ENCODE measurements at places on chromosomes 13 and 19. TPM values are rescaled to one million over a fixed set of nuclear protein-coding genes. Genes with fewer than 3 reads are reported as not detected.

DNA sequence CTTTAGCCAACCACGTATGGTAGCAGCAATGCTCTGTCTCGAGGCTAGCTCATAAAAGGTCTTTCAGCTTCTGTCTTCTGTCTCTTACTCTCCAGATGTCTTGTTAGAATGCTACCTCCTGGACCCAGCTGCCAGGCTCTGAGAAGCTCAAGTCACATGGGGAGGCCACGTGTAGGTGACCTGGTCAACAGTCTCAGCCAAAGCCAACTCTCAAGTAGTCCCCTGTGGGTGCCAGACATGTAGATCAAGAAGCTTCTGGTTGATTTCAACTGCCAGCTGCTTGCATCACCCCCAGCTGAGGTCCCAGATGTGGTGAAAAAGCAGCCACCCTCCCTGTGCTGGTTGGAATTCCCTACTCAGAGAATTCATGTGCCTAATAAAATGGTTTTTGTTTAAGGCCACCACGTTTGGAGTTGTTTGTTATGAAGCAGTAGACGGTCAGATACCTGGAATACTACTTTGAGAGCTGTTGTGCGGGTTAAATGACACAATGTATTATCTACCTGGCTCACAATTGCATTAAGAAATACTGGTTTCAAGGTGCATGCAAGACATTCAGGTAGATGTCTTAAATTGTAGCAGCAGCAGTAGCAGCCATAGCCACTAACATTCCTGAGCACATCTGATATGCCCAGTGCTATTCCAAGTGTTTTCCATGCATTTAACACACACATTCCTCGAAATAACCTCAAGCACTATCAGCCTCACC is 131.0 kb upstream of the RFC3 start:
- no peak for DNase-seq

GRCh38 chr13:50787316-50788195 is 55.9 kb downstream of the DLEU7 start:
- no peak for DNase-seq

- no peak for DNase-seq
Measured at GRCh38 chr13:52797176-52797575, 51.3 kb downstream of the PCDH8 start.

- DNase-seq, result peak; percentile 72
Measured at GRCh38 chr13:111927181-111927540, 139.8 kb upstream of the SOX1 start.

- DNase-seq, result no peak
Measured at GRCh38 chr13:108176685-108177274, 38.6 kb downstream of the LIG4 start.

DNA sequence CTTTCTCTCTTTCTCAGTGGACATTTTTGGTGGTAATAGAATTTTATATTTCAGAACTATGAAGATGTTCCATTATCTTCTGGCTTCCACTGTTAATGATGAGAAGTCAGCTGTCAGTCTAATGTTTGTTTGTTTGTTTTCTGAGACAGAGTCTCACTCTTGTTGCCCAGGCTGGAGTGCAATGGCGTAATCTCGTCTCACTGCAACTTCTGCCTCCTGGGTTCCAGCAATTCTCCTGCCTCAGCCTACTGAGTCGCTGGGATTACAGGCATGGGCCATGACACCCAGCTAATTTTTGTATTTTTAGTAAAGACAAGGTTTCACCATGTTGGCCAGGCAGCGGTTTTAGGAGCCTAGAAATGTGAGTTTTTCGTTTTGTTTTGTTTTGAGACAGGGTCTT is 4.7 kb downstream of the ZNF317 start:
- DNase-seq, result no peak

- no peak for DNase-seq
Measured at GRCh38 chr13:49356223-49356622, 87.6 kb downstream of the CAB39L start.

GRCh38 chr13:67855741-67856238 is 625.7 kb upstream of the PCDH9 start:
- no peak for DNase-seq

DNA sequence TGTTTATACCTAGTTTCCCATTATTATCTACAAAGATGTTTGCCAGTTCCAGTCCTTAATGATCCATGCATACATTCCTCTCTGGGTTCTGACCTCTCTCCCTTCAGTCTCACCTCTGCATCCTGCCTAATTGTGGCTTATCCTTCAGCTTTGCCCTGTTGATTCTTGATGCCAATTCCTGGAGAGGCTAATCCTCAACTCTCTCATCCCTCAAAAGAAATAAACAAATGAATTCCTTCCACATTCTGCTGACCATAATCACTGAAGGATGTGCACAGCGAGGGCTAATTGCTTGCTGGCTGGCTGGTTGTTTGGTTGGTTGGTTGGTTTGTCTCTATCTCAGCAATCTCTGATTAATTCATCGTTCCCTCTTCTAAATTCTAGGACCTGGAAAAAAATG is 113.8 kb downstream of the IRS2 start:
- no peak for DNase-seq

GRCh38 chr19:42435316-42435715 is 7.4 kb downstream of the CXCL17 start:
- DNase-seq, result no peak

DNA sequence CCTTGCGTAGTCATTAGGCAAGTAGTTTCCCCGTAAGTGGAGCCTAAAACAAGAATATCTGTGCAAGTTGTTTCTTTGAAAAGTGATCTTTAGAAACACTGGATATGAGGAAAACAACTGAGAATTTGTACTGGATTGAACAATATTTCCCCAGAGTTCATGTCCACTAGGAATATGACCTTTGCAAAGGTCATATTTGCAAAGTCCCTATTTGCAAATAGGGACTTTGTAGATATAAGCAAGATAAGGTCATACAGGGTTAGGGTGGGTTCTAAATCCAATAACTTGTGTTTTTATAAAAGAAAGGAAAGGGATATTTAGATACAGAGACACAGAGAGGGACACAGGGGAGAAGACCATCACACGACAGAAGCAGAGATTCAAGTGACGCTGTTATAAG is 489.2 kb upstream of the ATXN8OS start:
- DNase-seq, result no peak

DNA sequence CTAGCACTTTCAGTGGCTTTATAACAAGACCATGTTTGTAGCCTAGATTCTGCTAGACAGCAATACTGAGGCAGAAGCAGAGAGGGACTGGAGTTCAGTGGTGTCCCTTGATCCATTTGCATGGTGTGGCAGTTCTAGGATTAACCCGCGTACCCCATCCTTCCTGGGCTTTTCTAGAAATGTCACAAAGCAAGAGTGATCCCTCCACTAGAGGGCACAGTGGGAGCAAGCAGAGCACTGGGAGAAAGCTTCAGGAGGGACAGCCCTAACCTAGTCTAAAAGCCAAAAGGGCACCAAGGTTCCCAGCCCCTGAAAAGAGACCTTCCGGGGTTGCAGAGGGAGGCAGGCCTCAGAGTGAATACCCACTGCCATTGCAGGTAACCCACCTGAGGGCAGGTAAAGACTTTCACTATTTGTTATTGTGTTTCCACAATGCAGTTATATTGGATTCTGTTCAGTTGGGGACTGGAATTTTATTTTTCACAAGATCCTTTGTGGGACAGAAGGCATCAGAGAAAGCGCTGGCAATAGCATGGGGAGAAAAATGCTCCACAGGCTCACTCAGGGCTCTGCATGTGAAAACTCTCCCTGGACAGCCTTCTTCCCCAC is 170.6 kb downstream of the FLT1 start:
- DNase-seq, result no peak

DNA sequence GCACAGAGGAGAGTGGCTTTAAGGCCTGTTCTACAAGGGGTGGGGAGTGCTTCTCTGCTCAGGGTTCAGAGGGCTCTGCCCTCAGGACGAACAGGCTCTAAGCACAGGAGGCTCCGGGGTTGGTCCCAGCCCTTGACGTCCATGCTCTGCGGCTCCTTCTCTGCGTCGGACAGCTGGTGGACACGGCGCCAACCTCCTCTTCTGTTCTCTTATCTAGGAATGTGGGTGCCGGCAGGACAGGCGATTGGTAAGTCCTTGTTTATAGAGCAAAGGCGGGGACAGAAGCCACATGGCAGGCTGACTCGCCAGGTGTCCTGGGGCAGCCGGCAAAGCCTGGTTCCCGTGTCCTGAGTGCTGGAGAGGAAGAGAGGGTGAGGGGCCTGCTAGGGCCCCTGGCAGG is 8.4 kb upstream of the RPS15 start:
- DNase-seq, result no peak

GRCh38 chr19:15869109-15869555 is 28.7 kb downstream of the CYP4F2 start:
- no peak for DNase-seq

DNA sequence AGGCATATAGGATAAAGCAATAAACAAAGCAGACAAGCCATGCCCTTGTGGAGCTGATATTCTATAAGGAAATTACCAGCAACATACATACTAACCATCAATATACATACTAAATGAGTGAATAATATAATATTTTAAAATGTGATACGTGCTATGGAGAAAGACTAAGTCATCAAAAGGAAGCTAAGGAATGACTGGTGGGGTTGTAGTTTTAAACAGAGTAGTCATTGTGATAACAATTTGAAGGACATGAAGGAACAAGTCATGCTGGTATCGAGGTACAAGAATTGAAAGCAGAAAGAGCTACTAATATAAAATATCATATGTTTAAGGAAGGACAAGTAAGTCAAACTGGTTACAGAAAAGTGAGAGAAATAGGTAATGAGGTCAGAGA is 894.9 kb upstream of the PCDH9 start:
- DNase-seq, result no peak

DNA sequence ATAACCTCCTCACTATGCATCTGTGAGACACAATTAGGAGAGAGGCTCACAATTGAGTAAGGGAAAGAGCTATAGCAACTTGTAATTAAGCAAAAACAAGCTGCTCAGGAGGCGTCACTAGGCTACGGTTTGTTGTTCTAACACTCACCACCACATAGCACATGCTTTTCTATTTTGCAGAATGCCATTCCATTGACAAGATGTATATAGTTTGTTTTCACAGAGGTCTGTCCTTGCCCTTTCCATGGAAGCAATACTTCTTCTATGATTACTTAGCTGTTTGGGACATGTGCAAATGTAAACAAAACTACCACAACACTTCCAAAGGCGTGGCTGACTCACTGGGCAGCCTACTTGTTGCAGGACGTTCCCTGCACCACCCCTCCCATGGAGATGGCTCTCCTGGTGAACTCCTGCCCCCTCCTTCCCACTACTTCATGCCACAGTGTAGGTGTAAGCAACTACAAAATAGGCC is 33.9 kb upstream of the FAM216B start:
- DNase-seq, result no peak

GRCh38 chr19:10769533-10770491 is 51.9 kb downstream of the DNM2 start:
- DNase-seq, result no peak

The COMP gene
- 10.6 TPM for total RNA-seq

The LRRC25 gene
- total RNA-seq, result not detected

The FCER2 gene
- not detected for total RNA-seq

The RUVBL2 gene
- total RNA-seq, result 72.5 TPM

The C19orf73 gene
- total RNA-seq, result 1.6 TPM

The GPR18 gene
- total RNA-seq, result not detected

The ZNF845 gene
- 3.6 TPM for total RNA-seq

The LRRC8E gene
- total RNA-seq, result 6.9 TPM

The PRR36 gene
- total RNA-seq, result 0.38 TPM

The ICAM5 gene
- 9.3 TPM for total RNA-seq

The FFAR3 gene
- not detected for total RNA-seq

The ERFL gene
- total RNA-seq, result 0.44 TPM

The FAM216B gene
- total RNA-seq, result not detected

Measured in chondrocyte (in vitro differentiated cells).